Mucosa of descending colon (tissue), 3 donors: ENCODE measurements at places on chromosomes 16 and 17. TPM values are rescaled to one million over a fixed set of nuclear protein-coding genes. Genes with fewer than 3 reads are reported as not detected.

Gene RASL10B
- total RNA-seq, result 4.6 TPM

Gene AURKB
- 27.3 TPM for total RNA-seq

Gene DNAAF8
- total RNA-seq, result 0.98 TPM

Gene GRB7
- total RNA-seq, result 28.0 TPM

Gene TUBB3
- total RNA-seq, result 1.8 TPM

Gene FA2H
- 44.0 TPM for total RNA-seq

Gene PROCA1
- 2.0 TPM for total RNA-seq

Gene SLC43A2
- total RNA-seq, result 23.7 TPM

Gene DNAH9
- total RNA-seq, result 1.5 TPM

- peak; percentile 56 for DNase-seq
Observed at GRCh38 chr17:32445074-32445415, 735 bp downstream of the PSMD11 start.

GRCh38 chr17:65093930-65094329 is 37.4 kb upstream of the GNA13 start:
- no peak for DNase-seq

- DNase-seq, result peak; percentile 88
Observed at GRCh38 chr17:40355123-40355803, 9.3 kb downstream of the GJD3 start.

GRCh38 chr16:84967828-84968227 is 43.5 kb downstream of the ZDHHC7 start:
- DNase-seq, result no peak

DNA sequence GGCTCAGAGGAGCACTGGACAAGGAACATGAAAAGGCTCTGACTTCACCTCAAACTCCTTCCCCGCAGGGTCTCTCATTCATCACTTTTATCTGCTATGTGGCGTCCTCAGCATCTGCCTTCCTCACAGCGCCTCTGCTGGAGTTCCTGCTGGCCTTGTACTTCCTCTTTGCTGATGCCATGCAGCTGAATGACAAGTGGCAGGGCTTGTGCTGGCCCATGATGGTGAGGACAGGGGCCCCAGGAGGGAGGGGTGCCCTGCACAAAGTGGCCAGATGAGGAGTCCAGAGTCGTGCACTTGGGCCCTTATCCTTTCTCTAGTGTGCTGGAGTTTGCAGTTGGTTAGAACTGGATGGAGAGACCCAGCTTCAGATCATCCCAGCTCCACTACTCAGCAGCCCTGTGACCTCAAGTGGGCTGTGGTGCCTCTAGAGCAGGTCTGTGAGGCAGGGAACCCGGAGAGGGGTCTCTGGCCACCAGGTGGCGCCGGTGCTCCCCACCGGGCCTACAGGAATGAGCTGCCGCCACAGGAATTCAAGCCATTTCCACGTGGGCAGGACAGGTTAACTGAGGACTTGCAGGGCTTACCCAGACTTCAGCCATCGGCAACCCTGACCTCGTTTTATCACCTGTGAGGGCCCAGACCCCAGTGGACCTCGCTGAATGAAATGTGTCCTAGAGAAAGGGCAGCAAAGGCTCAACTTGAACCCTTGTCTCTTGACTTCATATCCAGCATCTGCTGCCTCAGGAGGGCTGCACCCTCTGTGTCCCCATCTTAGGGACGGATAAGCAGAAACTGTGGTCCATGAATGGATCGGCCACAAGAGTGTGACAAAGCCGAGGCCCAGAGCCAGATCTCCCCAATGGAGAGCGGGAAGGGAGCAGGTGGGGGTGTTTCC is 4.0 kb downstream of the CMTM3 start:
- DNase-seq, result peak; percentile 89

GRCh38 chr16:7404217-7404616 is 71.6 kb downstream of the RBFOX1 start:
- no peak for DNase-seq

GRCh38 chr16:10679921-10680320 is 14.8 kb downstream of the TEKT5 start:
- no peak for DNase-seq

GRCh38 chr17:45414990-45415881 is 17.4 kb downstream of the ARHGAP27 start:
- peak; percentile 71 for DNase-seq

GRCh38 chr17:82014432-82014831 is 8.2 kb downstream of the CENPX start:
- DNase-seq, result no peak

GRCh38 chr16:68367030-68367429 is 56.2 kb downstream of the PRMT7 start:
- DNase-seq, result peak; percentile 90

- peak; percentile 34 for DNase-seq
Observed at GRCh38 chr17:64217249-64217691, 45.8 kb downstream of the TEX2 start.

DNA sequence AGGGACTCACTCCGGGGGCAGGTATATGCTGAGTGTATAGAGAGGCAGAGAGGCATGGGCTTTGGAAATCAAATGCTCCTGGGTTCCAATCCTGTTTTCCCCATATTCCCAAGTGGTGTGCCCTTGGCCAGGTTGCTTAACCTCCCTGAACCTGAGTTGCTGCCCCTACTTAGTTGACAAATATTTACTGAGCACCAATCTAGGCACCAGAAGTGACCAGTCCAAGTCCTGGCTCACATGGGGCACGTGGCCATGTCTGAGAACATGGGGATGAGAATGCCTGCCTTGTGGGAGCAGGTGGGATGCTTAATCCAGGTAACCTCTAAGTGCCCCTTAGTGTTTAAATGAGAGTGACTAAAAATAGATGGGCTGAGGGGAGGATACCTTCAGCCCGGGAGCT is 4.2 kb downstream of the SOCS3 start:
- no peak for DNase-seq

GRCh38 chr17:36498155-36498554 is 11.7 kb downstream of the ZNHIT3 start:
- no peak for DNase-seq

- peak; percentile 71 for DNase-seq
Observed at GRCh38 chr16:2428051-2428783, 1.0 kb upstream of the CCNF start.

- no peak for DNase-seq
Observed at GRCh38 chr17:29341726-29342125, 47.8 kb upstream of the NUFIP2 start.

- no peak for DNase-seq
Observed at GRCh38 chr17:19709841-19710240, 6.5 kb downstream of the SLC47A2 start.

DNA sequence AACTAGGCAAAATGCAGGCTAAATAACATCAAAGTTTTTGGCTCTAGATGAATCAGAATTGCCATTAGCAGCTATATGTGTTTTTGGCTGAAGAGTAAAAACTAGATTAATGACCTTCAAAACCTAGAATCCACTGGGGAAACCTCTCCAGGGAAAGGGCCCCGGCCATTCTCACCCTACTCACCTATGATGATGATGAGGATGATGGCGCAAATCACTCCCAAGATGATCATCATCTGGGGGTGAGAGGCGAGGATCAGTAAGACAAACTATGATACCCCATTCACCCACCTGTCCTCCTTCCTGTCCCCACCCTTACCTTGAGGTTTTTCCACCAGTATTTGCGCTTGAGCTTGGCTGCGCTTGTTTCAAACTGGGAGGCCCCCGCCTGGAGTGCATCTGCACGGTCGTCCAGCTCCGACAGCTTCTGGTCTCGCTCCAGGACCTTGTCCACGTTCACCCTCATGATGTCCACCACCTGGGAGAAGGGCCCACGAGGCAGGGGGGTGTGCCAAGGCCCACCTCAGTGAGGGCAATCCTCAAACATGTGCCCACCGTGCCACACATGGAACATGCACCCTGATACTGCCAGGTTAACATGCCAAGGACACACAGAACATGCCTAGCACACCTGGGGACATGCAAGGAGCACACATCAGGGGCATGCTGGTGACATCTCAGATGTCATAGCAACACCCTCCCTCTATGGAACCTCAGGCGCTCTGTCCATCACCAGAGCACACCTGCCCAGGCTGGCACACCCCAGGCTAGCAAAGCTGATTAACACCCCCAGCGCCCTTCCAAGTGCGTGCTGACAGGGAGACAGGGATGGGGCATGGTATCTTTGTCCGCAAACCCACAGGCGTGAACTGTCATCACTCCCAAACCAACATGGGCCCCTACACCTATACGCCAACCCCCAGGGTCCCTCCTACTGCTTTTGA is 1.2 kb downstream of the VAMP2 start:
- DNase-seq, result no peak

DNA sequence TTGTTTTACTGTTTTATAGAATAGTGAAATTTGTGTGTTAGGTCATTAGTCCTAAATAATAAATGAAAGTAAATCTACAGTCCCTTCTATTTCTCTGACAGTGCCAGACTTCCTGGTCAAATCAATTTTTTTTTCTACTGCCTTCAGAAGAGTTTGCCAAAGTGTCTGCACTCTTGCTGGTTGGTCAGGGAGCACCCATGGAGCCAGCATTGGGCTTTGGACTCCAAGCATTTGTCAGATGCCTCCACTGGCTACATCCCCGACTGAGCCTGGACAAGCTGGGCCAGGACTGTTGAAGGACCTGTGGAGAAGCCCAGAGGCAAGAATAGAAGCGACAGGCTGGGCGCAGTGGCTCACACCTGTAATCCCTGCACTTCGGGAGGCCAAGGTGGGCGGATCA is 53.7 kb downstream of the ELAC2 start:
- no peak for DNase-seq

DNA sequence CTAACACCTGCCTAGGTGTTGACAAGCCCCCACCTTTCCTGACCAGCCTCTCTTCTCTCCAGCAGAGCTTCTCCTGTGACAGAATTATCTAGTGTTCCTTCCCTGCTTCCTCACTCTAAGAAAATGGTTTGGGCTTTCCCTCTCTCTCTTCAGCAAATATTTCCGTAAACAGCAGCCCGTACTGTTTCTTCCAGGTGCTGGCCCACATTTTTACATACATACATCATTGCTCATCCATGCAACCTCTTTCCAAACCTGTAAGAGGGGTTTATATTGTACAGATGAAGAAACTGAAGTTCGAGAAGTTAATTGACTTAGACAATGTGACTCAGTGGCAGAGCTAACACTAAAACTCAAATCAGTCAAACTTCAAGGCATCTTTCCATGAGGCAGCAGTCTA is 569 bp upstream of the TEKT3 start:
- no peak for DNase-seq

DNA sequence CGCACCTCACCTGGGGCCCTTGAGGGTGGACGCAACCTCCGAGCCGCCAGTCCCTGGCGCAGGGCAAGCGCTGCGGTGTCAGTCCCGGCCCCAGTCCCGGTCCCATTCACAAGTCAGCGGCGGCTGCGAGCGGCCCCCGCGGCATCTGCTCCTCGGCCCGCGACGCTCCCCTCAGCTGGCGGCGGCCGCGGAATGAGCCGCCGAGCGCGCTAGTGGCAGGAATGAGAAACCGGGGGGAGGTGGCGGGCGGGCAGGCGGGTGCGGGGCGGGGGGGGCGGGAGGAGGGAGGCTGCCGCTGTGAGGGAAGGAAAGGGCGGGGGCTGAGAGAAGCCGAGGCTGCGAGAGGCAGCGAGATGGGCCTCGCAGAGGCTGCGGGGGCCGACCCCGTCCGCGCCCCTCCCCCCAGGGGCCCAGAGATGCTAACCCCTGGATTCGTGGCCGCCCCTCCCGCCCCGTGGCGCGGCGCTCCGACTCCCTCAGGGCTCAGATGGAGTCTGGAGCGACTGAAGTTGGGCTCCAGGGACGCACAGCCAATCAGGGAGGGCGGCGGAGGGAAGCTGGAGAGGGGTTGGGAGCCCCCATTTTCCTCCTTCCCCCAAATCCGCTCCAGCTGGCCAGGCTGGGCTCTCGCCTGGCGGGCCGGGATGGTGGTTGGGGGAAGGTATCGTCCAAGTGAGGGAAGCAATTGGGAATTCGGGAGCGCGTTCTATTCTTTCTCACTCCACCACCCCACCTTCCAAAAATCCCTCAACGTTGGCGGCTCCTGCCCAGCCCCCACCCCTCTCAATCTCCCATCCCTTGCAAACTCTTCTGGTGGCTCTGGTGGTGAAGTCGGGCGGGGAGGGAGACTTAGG is at the start of gene CDH11:
Gene CDH11 (minus strand): TSS at position 194 of the 854 bp plus-strand sequence. CDS start 117,194 bp downstream, outside the sequence.
- peak; percentile 62 for DNase-seq

DNA sequence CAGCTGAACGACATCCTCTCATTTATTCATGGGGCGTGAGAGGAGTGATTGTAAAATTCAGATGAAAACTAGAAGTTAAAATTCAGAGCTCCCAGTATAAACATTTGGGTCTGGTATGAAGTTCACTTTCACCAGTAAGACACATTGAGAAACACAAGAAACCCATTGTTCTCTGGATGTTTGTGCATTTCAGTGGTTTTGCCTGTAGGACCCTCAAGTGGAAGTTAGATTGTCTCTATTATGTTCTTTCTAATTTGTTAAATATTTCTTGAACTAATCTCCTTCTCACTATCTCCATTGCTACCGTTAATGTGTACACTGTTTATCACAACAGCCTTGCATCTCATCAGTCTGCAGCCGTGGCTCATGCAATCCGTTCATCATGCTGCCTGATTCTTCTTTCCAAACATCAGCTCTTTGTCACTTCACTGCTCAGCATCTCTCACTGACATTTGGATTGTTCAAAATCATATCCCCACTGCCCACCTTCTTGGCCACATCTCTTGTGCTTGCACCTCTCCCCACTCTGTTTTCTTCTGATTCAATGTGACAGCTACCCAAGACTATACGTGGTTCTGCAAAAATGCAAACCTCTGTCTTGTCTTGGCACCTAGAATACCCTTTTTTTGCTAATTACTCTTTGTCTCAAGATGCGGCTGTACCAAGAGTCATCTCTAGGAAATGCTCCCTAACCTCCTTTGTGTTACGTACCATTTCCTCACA is 49.5 kb downstream of the HLF start:
- DNase-seq, result no peak

DNA sequence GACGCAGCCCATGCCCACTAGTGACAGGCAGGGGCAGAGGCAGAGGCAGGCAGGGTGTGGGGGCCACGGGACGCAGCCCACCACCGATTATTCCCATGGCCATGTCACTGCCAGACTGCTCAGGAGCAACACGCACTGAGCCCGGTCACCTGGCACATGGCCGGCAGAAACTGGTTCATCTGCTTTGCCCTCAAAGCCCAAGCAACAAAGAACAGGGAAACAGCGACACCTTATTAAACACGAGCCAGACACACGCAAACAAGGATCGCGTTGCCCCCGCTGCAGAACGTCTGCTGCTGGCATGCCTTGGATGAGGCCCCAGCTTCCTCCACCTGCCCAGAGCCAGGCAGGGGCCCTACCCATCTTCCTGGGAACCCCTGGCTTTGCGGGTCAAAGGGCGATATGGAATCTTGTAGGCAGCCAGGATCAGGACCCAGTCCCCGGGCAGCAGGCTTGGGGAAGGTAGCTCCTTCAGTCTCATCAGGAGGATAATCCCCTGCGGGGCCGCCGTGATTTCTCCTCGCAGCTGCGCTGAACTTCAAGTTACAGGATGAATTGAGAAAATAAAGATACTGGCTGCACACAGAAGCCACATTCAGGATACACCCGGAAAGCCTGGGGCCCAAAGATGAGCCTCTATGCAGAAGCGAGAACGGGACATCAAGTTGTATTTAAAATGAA is 4.8 kb downstream of the TBC1D16 start:
- peak; percentile 80 for DNase-seq

GRCh38 chr17:48111937-48112241 is 4.3 kb downstream of the SNX11 start:
- DNase-seq, result no peak
